Stimulated activated CD8-positive, alpha-beta memory T cell treated with anti-CD3 and anti-CD28 coated beads, Interleukin-4, amount 100 ng/mL, for 48 hours (primary cell): ENCODE measurements at places on chromosomes 11 and 22.

DNA sequence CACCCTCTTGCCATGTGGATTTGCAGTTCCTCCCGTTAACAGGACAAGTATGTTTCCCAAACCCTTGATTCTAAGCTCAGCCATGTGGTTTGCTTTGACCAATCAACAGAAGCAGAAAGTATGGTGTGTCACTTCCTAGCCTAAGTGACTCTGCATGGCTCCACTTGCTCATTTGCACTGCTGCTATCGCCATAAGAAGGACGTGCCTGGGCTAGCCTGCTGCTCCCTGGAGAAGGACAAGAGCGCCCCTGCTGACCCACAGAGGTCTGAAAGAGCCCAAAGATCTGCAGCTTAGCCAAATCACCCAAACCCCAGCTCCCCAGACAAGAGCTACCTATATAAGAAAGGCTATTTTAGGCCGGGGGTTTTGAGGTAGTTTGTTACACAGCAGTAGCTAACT lies 18.0 kb downstream of the TBRG1 start:
- no peak for DNase-seq

DNA sequence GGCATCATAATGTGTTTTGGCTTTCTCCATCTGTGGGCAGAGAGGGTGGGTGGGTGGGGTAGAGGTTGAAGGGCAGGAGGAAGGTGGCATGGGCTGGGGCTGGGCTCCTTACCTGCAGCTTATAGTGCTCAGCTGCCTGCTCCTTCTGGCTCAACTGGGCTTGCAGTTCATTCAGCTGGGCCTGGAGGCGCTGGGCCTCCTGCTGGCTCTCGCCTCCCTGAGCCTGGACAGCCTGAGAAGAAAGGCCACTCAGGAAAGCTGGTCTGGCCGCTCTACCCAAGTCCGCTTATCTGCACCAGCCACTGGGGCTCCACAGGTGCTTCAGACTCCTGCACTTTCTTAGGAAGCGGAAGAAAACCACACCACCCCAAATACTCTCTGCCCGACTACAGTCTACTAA lies 10.4 kb downstream of the IL18BP start:
- DNase-seq: no peak

GRCh38 chr11:68416070-68416578 lies 44.4 kb upstream of the PPP6R3 start:
- DNase-seq: no peak

DNA sequence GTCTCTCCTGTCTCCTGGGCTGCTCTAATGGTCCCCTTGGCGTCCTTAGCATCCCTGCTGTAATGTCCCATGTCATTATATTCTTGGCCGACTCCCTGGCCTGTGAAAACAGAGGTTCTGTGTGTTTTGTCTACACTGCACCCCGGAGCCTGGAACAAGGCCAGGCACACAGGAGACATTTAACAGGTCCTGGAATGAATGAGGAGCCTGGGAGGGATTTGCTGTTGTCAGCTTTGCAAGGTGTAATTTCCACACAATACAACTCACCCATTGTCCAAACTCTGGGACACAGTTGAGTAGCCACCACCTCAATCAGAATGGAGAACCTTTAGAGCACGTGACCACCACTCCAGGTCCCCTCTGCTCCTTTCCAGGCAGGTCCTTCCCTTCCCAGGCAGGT lies 14.9 kb upstream of the PDGFB start:
- DNase-seq: no peak

DNA sequence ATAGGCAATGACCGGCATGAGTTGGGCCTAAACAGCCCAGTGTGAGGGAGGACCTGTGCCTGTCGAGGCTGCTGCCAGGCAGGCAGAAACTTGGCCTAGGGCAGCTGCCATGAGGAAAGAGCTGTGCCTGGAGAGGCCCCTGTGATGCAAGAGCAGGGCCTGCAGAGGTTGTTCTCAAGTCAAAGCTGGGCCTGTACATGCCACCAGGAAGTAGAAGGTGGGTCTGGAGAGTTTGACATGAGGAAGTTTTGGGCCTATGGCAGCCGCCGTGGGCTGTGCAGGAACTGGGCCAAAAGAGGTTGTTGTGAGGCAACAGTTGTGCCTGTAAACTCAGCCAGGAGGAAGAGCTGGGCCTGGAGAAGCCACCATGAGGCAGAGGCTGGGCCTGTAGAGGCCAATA lies 43.2 kb downstream of the OR4C45 start:
- no peak for DNase-seq

GRCh38 chr22:20036084-20036482 lies 15.2 kb downstream of the TANGO2 start:
- no peak for DNase-seq

DNA sequence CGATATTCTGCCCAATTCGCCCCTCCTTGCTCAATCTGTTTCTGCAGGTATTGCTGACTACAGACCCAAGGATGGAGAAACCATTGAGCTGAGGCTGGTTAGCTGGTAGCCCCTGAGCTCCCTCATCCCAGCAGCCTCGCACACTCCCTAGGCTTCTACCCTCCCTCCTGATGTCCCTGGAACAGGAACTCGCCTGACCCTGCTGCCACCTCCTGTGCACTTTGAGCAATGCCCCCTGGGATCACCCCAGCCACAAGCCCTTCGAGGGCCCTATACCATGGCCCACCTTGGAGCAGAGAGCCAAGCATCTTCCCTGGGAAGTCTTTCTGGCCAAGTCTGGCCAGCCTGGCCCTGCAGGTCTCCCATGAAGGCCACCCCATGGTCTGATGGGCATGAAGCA lies 9.2 kb upstream of the SLC35E4 start:
- no peak for DNase-seq

DNA sequence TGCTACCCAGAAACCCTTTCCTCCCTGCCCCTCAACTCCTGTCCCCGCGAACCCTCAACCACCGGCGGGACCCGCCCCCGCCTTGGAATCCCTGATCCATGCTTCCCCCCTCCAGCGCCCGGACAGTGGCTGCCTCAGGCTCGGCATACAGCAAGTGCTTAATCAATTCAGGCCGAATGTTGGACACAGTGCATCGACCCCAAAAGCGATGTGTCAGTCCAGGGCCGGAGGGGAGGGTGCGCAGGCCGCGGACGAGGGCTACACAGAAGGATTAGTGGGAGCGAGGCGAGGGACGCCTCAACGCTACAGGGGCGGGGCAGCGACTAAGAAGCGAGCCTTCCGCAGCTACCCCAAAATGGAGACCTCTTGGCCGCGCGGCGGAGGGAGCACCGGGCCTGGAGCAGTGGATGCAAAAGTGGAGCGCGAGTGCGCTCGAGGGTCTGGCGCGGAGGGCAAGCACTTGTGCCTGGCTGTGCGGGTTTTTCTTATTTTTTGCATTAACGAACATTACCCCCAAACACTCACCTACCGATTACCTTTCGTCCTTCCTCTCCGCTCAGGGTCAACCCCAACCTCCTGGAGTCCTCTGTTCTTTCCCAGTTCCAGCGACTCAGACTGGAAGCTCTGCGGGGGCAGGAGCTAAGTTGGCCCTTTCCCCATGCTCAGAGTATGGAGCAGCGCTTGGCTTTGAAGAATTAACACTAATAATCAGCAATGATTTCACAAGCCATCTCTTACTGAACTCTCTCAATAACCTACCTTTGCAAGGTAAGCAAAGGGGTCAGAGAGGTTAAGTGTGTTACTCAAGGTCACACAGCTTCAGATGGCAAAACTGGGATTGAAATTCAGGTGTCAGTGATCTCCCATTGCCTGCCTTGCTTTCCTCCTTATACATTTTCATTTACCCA lies 30.0 kb upstream of the WNT11 start:
- DNase-seq: peak; percentile 70

- no peak for DNase-seq
Measured at GRCh38 chr11:35962369-35963138, 18.7 kb downstream of the LDLRAD3 start.

- DNase-seq: peak; percentile 35
Measured at GRCh38 chr11:61332281-61332796, 566 bp downstream of the DDB1 start.

- DNase-seq: no peak
Measured at GRCh38 chr22:33829546-33830280, 90.6 kb downstream of the LARGE1 start.

GRCh38 chr11:59429924-59430516 lies 3.8 kb upstream of the OR5A2 start:
- peak; percentile 35 for DNase-seq

GRCh38 chr11:66841861-66842260 lies 1.4 kb upstream of the RCE1 start:
- peak; percentile 26 for DNase-seq

DNA sequence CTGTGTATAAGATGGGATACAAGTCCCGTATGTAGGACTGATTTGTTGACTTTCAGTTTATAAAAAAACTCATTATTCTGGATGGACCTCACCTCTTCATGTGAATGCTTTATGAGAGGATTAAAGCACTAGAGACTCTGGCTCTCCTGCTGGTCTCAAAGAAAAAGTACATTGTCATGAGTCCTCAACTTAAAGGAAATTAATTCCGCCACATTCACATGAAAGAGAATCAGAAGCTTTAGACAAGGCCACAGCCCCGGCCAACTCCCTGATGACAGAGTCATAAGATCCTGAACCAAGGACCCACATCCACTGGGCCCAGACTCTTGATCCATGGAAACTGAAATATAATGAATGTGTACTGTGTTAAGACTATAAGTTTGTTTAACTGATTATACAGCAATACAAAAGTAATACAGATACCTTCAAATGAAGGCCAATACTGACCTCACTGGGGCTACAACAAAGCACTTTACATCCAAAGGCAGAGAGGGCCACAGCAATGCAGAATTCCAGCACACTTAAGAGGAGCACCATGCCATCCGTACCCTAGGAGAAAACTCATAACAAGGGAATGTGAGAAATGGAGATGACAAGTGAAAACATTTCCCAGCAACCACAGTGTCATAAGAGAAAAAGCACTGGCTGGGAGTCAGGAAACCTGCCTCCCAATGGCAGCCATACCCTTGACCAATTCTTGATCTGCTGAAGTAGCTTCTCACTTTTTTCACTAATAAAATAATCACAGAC lies 25.4 kb upstream of the MS4A6A start:
- DNase-seq: no peak

- DNase-seq: peak; percentile 48
Measured at GRCh38 chr11:123478352-123478987, 48.4 kb downstream of the GRAMD1B start.

- no peak for DNase-seq
Measured at GRCh38 chr11:25838918-25839625, 492.9 kb upstream of the ANO3 start.

- DNase-seq: no peak
Measured at GRCh38 chr11:9838961-9839360, 175.1 kb downstream of the SWAP70 start.

GRCh38 chr11:84249344-84250135 lies 963.4 kb upstream of the CCDC90B start:
- DNase-seq: no peak

DNA sequence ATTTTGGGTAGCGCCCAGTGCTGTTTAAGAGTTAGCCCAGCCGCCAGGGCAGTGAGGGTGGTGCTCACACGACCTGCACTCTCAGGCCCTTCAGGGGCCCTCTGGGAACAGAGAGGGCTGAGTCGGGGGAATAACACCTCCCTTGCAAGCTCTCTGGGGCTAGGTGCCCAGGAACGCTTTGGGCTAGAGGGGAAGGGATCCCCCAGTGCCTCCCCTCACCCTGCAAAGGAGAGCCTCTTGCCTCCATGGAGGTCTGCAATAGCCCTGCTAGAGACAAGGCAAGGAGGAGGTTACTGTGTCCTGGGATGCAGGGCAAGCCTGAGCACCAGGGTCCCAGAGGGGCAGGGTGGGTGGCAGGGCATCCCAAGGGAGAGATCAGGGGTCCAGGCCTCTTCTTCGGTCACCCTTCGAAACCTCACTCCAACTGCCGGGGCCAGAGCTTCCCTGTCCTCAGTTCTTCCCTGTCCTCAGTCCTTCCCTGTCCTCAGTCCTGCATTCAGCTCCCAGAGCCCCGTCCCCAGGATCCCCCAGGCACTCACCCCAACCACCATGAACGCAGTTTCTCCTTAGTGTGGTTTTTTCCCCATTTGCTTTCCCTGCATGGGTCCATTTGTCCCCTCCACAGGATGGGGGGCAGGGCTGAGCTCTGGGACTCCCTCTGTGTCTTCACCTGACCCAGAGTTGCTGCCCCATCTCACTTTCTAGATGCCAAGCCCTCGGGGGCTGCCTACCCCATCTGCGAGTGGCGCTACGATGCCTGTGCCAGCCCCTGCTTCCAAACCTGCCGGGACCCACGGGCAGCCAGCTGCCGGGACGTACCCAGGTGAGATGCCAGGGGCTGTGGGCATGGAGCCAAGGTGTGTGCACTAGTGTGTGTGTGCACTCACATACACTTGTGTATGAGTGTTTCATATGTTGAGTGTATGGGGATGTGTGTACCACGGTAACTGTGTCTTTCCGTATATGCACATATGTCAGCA lies 60.8 kb downstream of the OTOG start:
- peak; percentile 9 for DNase-seq

DNA sequence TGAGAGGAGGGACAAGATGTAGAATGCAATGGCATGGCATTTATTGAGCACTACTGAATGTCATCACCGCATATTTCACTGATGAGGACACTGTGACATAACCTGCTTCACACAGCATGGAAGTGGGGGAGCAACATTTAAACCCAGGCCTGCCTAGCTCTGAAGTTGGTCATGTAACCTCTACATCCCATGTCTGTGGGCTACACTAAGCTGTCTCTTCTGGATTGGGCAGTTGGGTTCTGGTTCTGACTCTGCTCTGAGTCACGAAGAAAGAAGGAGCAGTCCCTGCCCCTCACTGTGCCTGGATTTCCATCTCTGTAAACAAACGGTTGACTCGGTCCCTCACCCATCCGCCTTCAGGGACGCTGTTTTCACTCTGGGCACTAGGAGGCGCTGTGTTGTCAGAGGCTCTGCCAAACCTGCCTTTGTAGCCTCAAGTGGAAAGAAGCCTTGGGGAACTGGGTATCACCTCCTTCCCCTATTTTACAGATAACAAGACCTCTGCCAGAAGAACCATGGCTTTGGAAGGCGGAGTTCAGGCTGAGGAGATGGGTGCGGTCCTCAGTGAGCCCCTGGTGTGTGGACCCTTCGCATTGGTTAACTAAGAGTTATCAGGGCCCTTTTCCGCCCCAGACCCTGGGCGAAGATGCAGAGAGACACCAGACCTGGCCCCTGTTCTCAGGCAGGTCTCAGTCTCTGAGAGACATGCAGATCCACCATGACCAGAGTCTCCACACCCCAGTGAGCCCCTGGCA lies 12.7 kb upstream of the ARHGEF17 start:
- DNase-seq: peak; percentile 92

GRCh38 chr22:40332319-40332781 lies 13.9 kb upstream of the ADSL start:
- no peak for DNase-seq
